ENCODE measurements at places on chromosomes 6 and 20. TPM values are rescaled to one million over a fixed set of nuclear protein-coding genes. Genes with fewer than 3 reads are reported as not detected.

GRCh38 chr20:31719644-31720485, 2.8 kb downstream of the BCL2L1 start:
- DNase-seq = no peak

- DNase-seq = no peak
Measured at GRCh38 chr20:52731093-52731492, 241.1 kb upstream of the TSHZ2 start.

PEX6 gene
- 12.9 TPM for total RNA-seq

SNAI1 gene
- total RNA-seq = not detected

Measured in mammary epithelial cell (primary cell).